Stimulated activated CD4-positive, alpha-beta T cell treated with anti-CD3 and anti-CD28 coated beads, TNF-alpha, amount 100 ng/mL, for 1 hour (primary cell): ENCODE measurements at places on chromosomes 2 and 18.

- no peak for DNase-seq
Measured at GRCh38 chr2:241324775-241325174, 9.1 kb downstream of the SEPTIN2 start.

DNA sequence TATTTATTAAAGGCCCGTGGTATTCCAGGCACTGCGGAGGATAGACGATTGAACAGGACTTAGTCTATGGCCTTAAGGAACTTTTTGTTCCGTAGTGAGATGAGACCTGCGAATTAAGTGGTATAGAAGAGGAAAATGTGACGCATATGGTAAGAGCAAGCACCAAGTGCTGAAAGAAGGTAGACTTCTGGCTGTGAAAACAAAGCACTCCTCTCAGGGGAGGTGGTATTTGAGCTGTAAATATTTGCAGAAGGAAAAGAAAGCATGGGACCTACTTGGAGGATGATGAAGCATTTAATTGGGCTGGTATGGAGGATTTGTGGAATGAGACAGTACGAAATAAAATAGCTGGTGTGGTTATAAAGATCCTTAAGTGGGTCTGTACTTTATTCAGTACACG lies 62.5 kb downstream of the GPR39 start:
- DNase-seq = no peak

- DNase-seq = no peak
Measured at GRCh38 chr2:177291701-177292100, 27.2 kb upstream of the NFE2L2 start.

GRCh38 chr2:23502096-23502495 lies 117.1 kb downstream of the KLHL29 start:
- no peak for DNase-seq

GRCh38 chr2:26922405-26923188 lies 47.8 kb upstream of the MAPRE3 start:
- no peak for DNase-seq

GRCh38 chr2:11343650-11344341 lies 640 bp downstream of the ROCK2 start:
- peak; percentile 9 for DNase-seq

DNA sequence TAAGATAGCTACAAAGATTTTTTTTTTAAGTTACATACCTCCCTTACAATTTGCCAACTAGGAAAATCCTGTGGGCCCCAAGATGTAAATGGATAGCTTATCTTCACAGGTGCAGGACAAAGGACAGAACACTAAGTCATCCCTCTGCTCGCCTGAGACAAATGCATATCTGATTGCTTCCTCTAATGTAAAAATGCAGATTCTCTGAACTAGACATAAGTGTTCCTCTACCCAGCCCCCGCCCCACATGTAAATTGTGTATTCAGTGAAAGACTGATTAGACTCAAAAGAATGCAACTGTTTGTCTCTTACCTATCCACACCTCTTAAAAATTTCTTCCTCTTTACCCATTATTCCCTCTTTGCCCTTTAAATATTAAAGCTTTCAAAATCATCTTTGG lies 96.5 kb downstream of the CYP26B1 start:
- no peak for DNase-seq

DNA sequence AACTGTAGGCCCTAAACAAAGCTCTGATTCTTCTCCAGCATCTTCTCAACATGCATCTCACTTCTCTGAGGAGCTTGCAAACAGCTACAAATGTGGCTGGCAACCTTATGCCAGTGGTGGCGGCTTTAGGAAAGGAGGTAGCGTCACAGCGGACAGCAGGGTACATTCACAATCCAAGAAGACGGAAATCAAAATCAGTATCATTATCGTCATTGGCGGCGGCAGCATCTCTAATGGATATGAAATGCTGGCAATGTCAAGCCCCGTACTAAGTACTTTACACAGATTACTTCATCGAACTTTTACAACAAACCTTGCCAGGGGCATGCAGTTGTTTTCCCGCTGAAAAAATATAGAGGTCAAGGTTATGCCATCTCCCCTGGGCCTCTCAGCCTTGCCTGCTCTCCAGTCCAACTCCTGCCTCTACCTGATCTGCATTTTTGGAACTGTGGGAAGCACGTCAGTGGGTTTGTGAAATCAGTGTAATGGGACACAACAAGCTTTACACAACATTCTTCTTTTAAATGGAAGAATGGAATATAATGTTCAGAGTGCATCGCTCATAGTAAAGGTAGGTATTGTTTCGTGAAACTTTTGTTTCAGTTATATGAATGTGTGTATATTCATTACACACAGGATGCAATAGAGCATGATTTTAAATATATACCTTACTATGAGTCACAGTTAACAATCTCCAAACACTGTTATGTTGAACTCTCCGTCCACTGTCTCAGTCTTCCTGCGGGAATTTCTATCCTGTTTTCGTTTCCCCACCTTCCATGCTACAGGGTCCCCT lies 152.9 kb downstream of the TTC32 start:
- DNase-seq = no peak
